Heart right ventricle (tissue), 16 donors: ENCODE measurements at places on chromosomes 1 and 21. TPM values are rescaled to one million over a fixed set of nuclear protein-coding genes. Genes with fewer than 3 reads are reported as not detected.

- no peak for DNase-seq
Measured at GRCh38 chr1:201542309-201543035, 3.5 kb downstream of the NAV1 start.

GRCh38 chr1:155086128-155086741, 7.6 kb downstream of the EFNA3 start:
- DNase-seq = peak; percentile 60

GRCh38 chr1:164660412-164660772, 101.4 kb downstream of the PBX1 start:
- no peak for DNase-seq

- no peak for DNase-seq
Measured at GRCh38 chr1:34688006-34688741, 66.7 kb upstream of the GJB5 start.

DNA sequence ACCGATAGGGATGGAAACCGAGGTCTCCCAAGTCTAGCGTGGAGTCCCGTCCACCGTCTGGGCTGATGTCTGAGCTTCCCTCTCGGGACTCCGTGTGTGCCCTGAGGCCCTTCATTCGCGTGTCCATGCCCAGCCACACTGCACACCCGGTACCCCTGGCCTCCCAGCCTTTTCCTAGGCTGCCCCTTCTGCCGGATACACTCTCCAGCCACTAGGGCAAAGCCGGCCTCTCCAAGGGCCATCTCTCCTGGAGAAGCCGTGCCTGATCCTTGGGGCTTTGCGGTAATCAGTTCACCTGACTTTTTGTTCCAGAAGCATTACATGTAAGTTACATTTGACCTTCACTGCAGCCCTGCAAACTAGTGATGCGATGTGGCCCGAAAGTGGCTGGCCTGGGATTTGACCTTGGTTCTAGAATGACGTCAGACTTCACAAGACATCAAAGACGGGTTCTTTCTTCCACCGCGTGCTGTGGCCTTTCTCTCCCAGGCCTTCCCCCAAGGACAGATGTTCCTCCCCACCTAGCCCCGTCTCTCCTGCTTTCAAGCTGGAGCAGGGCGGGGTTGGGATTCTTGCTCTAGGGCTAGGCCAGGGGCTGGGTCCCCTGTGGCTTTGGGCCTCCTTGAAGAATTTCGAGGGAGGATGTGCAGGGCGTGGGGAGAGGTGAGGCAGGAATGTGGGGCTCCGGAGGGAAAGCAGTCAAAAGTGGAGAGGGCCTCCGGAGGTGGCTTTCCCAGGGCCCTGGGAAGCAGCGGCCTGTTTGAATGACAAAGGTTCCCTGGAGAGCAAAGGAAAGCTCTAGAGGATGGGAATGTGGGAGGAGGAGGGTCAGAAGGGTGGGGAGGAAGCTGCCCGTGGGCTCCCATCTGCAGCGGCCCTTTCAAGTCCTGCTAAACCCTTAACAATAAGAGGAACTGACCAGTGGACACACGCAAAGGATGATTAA, 49.7 kb upstream of the SLC2A1 start:
- no peak for DNase-seq

- no peak for DNase-seq
Measured at GRCh38 chr1:172514108-172514507, 18.8 kb upstream of the SUCO start.

DNA sequence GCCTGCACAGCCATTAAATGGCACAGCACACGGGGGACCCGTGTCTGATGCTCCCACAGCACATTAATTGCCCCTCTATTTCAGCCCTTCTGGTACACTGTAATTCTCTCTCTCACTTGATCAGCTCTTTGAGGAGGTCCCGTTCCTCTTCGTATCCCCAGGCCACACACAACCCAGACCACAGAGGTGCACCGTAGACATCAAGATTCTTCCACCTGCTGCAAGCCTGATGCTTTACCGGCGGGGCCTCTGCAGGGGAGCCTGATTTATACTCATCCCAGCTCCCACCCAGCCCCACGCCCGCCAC, 759 bp downstream of the SMYD3 start:
- DNase-seq = no peak

- no peak for DNase-seq
Measured at GRCh38 chr21:29509121-29509520, 210.4 kb downstream of the BACH1 start.

Gene EEIG2
- total RNA-seq = 10.0 TPM

Gene HAPLN2
- 0.53 TPM for total RNA-seq
